ENCODE measurements at places on chromosomes 2 and 18.

DNA sequence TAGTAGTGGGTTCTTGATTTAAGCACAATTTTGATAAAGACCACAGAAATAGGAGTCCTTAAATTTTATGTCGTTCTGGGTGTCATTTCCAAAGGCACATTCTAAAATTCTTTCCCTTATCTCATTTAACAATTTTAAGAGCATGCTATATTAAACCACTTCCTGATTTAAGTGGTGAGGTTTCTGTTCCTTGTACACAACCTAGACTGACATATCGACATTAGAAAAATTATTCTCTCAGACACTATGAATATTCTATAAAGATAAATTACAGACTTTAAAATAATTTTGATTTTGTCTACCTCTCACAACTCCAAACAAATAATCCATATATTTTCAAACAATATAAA is 923.8 kb downstream of the LRP1B start:
- DNase-seq: no peak

DNA sequence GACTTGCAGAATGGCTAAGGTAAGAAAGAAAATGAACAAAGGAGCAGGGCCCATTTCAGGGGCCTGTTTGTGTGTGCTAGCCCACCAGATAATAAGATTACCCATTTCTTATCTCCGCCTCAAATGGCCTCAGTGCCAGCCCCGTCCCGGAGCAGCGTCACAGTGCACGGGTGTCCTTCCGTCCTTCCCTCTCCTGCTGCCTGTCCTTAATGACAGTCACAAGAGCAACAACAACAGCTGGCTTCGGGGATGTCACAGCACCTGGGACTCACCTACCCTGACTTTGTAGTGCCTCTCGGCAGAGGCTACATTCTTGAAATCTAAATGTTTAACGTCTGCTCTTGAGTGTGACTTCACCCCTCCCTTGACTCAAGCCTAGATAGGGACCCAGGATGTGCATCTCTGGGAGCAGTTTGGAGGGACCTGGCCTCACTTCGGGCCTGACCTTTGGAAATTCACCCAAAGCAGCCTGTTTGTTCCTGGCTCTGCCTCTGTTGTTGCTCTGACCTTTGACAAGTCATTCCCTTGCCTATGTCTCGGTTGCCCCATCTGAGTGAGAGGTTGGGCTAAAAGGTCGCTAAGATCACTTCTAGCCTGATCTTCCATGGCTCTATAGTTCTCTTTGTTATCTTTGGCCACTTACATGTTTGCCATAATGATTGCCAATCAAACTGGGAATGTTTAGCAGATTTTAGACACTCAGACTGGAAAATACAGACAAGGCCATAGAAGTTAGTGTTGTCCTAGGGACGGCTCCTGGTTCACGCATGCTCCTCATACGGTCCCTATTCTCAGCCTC is 122.5 kb downstream of the KLHL29 start:
- DNase-seq: no peak

DNA sequence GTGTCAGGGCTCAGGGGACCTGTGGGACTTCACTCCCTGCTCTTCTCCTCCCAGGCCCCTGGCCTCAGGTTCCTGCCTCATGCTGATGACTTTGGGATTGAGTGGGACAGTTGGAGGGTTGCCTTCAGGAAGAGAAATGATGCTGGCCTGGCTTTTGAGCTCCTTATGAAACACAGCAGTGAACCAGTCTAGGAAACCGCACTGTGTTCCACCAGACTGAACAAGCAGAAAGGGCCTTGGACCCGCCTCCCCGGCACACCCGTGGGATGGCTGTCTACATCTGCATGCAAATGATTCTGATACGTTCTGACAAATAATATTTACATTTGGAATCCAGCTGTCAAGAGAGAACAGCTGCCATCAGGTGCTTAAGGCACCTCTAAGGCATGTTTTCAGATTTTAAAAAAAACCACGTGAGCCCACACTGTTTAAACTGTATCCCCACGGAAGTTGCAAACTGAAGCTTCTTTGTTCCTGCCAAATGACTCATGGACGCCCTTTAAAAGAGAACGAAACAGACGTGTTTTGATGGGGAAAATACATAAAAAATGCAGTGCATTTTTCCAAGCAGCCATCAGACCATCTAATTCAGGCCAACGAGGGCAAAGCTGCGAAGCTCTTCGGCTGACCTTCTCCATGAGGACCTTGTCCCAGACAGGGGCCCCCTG is 27.6 kb upstream of the ASAP2 start:
- no peak for DNase-seq

GRCh38 chr2:54850171-54851122 is 127.0 kb downstream of the EML6 start:
- no peak for DNase-seq

DNA sequence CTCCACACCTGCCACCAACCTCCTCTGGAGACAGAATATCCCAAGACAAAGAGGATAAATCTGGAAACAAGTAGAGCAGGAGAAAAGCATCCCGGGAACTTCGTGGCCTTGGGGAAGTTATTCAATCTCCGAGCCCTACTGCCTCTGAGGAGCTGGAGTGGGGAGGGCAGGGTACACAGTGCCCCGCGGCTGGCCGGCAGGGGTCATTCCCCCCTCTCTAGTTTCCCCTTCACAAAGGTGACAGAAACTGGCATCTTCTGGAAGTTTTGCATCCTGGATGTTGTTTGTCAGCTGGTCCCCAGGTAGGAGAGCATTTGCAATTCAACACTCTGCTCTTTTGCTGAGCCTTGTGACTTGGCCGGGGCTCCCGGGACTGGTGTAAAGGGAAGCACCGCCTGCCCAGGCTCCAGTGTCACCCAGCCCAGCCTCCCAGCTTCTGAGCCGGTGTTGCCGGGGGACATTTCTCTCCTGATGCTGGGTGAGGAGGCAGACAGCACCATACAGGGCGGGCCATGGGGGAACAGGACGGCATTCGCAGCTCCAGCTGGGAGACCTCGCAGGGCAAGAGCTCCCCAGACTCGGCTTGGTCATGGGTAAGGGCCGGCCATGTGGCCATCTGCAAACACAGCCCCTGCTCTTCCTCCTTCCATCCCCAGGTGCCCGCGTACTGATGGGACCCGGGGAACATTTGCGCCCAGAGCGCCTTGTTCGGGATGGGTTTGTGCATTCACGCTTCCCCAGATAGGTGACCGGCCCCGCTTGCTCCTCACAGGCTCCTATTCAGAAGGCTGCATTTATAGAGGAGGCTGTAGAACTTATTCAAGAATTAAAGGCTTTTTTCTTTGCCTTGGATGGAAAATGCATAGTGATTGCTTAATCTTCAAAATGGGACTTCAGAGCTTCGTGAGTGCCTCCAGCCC is 7.4 kb upstream of the NTSR2 start:
- DNase-seq: no peak

DNA sequence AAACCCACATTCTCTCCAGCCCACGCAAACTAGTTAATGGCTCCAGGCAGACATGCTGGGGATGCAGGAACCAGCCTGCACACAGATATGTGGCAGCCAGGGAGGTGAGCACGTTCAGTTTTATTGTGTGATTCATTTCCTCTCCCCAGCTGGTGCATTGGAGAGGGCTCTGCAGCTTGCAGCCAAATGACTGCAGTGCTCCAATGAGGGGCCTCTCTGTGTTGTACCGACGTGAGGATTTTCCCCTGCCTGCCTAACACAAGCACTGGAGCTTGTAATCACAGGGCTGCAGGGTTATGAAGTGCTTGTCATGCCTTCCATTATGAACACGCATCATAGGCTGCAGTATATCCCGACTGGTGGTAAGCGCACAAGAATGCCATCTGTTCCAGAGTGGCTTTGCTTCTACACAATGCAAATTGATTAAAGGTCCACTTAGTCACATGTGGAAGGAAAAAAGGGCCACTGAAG is 92.3 kb upstream of the THUMPD2 start:
- DNase-seq: no peak

DNA sequence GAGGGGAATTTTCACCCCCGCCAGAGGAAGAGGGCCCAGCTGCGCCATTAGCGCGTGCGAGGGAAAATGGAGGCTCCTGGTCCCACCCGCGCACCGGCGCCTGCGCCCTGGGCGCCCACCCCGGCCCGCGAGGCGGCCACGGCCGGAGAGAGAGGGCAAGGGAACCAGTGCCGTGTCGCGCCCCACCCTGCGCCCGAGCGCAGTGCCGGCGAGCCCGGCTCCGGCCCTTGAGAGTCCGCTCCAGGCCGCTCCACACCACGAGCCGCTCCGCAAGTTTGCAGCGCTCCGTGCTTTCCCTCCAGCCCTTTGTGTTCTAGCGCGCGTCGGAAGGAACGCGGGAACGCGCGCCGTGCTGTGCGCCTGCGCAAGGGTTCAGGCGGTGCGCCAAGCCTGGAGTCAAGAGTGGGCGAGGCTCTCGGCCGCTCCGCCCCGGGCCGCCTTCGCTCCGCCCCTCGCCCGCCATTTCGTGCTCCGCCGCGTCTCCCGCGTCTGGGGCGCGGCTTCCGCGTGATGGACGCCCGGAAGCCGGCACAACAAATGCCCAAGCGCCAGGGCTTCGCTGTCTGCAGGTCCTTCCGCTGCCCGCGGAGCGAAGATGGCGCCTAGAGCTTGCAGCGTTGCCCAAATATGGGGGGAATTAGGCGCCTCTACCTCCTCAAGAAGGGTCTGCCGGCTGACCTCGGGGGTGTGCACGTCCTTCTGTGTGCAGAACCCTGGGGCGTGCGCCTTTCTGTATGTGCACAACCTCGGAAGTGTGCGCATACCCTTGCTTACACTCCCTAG is 46.1 kb upstream of the PTMA start:
- peak; percentile 94 for DNase-seq

DNA sequence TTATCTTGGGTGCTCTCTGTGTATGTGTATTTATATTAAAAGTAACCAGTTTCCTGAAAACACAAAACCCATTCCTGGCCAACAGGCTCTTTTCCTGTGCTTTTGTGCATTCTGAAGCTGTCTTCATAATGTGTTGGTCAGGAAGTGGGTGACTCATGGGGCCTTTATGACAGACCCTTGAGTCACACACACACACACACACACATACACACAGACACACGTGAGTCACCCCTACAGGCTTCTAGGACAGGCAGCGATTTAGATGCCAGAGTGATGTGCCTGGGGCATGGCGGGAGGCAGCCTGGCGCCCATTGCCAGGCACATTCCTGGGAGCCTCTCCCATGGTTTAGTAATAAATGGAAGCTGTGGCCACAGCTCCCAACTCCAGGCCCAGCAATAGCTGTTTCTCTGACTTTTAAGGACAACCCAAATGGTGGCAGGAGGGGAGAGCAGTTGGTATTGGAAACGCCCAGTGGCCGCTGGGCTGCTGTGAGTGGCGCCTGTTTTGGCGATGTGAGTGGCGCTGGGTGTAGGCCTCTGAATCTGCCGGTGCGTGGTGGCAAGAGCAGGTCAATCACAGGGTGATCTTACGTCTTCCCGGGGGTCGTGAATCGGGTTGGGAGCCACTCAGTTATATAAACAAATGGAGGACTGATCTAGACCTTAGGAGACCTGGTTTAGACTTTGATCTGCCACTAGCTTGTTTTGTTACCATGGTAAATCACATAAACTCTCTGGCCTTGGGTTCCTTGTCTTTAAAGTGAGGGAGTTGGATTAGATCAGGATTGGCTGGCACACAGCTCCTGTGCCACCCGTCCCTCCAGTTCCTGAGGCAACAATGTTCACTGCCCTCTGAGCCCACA is 150.7 kb upstream of the DLX2 start:
- peak; percentile 71 for DNase-seq

DNA sequence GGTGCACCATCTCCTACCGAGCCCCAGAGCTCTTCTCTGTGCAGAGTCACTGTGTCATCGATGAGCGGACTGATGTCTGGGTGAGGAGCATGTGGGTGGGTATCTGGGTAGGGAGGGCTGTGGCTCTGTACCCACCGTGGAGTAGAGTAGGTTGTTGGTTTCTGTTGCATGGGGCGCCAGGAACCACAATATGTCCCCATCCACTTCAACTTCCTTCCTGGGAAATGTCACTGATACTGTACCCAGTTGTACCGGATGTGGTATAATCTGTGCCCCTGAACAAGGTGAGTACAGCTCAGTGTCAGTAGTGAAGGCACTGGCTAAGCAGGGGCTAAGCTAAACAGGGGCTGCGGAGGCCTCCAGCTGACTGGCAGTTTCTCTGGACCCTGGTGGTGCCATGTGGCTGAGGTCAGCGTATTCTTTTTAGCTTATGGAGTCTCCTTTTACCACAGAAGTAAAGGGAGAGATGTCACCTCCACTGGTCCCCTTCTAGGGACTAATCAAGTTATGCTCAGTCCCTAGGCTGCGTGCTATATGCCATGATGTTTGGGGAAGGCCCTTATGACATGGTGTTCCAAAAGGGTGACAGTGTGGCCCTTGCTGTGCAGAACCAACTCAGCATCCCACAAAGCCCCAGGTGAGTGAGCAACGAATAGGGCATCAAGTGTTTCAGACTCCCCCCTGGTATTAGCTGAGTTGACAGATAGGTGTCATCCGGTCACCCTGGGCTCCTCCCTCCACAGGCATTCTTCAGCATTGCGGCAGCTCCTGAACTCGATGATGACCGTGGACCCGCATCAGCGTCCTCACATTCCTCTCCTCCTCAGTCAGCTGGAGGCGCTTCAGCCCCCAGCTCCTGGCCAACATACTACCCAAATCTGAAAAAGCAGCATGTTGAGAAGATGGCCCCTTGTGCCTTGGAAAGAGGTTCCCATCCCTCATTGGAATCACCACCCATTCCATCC is 2.7 kb downstream of the STK16 start:
- peak; percentile 75 for DNase-seq

GRCh38 chr2:182144041-182144775 is 158.6 kb downstream of the PPP1R1C start:
- DNase-seq: no peak

- DNase-seq: no peak
These were observed 222.9 kb downstream of the PTPRM start for GRCh38 chr18:7789856-7790552.

- DNase-seq: no peak
These were observed 143.1 kb downstream of the CMPK2 start for GRCh38 chr2:6722574-6722973.

GRCh38 chr2:143564419-143564818 is 435.2 kb downstream of the ARHGAP15 start:
- no peak for DNase-seq

GRCh38 chr2:122098306-122098705 is 342.9 kb downstream of the TSN start:
- DNase-seq: no peak

- no peak for DNase-seq
These were observed 356.7 kb downstream of the STK39 start for GRCh38 chr2:167890739-167891138.

DNA sequence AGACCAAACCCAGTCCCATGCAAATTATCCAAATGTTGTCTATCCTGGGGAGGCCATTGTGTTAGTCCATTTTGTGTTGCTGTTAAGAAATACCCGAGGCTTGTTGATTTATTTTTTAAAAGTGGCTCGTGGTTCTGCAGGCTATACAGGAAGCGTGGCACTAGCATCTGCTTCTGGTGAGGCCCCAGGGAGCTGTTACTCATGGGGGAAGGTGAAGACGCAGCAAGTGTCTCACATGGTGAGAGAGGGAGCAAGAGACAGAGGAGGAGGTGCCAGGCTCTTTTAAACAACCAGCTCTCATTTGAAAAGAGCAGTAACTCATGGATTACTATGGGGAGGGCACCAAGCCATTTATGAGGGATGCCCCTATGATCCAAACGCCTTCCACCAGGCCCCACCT is 80.3 kb upstream of the ARL4C start:
- no peak for DNase-seq

- no peak for DNase-seq
These were observed 44.0 kb downstream of the MAL start for GRCh38 chr2:95069465-95069864.

- no peak for DNase-seq
These were observed 207.2 kb downstream of the RND3 start for GRCh38 chr2:150280231-150280630.
